ACHN (cell line): ENCODE measurements at places on chromosomes 6 and 20.

GRCh38 chr6:85983032-85983659 lies 340.5 kb upstream of the SYNCRIP start:
- DNase-seq, result no peak

GRCh38 chr20:37393863-37394542 lies 48.1 kb downstream of the SRC start:
- no peak for DNase-seq

DNA sequence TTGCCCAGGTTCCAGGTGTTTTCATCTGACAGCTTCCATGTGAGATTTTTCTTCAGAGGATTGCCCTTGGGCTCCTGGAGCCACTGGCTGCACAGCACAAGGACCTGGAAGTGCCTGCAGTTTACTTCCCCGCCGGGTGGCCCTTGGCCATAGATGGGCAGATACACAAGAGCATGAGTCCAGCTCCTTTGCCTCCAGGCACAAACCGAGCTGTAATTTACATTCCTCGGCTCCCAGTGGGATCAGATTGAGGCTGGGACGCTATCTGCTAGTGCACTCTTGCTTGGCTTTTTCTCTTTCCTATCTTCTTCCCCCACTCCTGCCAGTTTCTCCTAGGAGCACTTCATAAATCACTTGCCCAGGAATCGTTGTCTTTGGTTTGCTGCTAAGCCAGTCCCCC lies 85.4 kb upstream of the RALY start:
- DNase-seq, result no peak

DNA sequence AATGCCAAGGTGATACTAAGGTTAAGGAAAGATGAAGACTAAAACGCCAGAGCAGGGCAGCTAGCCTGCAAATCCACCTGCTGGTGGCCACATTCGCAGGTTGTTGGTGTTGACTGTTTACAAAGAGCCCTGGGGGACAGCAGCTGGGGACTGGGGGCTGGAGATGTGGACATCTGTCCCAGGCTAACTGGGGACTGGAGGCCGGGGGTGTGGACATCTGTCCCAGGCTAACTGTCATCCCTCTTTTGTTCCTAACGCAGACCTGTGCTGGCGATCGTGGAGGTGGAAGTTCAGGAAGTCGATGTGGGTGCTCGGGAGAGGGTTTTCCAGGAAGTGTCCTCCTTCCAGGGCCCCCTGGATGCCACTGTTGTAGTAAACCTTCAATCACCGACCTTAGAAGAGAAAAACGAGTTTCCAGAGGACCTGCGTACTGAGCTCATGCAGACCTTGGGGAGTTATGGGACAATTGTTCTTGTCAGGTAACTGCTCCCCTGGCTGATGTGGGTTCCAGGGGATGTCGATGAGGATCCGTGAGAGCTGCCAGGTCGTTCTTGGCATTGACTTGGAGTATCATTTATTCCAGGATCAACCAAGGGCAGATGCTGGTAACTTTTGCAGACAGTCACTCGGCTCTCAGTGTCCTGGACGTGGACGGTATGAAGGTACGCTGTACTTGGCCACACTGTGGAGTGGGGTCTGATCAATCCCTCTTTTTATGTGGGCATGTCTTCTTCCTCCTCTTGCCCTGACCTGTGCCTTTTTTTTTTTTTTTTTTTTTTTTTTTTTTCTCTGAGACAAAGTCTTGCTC lies 87.0 kb downstream of the SERAC1 start:
- no peak for DNase-seq

DNA sequence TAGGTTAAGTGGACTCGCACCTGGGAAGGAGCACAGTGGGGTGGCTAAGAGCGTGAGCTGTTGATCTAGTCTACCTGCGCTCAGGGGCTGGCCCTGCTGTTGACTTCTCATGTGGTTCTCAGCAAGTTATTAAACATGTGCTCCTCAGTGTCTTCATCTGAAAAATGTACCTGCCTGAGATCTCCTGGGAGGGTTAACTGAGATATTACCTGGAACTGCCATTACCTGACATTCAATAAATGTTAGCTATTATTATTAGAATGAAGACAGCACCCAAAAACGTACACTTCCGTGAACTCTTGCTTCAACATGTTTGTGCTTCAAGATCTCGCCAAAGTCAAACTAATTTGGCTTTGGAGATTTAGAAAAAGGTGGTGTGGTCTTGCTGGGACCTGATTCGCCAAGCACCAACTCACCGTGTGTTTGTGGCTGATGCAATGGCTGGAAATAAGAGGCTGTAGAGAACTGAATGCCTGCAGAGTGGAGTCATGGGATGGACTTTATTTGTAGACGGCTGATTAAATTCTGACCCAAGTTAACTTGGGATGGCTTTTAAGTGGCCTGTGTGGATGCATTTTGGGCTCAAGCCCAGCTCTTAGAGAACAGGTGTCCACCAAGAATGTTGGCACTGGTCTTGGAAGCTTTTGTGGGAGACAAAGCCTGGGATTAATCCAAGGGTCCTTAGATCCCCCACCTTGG lies 692.9 kb downstream of the QKI start:
- no peak for DNase-seq

DNA sequence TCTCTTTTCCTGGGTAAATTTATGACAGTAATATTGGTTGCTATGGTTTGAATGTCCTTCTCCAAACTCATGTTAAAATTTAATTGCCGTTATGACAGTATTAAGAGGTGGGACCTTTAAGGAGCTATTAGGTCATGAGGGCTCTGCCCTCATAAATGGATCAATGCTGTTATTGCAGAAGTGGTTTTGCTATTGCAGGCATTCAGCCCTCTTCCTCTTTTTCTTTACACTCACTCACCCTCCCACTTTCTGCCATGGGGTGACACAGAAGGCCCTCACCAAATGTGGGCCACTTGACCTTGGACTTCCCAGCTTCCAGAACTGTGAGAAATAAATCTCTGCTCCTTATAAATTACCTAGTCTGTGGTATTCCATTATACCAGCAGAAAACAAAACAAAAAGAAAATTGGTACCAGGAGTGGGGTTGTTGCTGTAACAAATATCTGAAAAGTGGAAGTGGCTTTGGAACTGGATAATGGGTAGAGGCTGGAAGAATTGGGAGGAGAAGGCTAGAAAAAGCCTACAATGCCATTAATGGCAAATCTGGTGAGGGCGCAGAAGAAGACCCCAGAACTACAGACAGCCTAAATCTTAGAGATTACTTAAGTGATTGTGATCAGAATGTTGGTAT lies 24.8 kb upstream of the IGF2R start:
- DNase-seq, result no peak

GRCh38 chr6:35136185-35136584 lies 5.0 kb downstream of the TCP11 start:
- no peak for DNase-seq
